ENCODE measurements at places on chromosomes 5 and 9.

GRCh38 chr5:69206528-69207190, 17.3 kb downstream of the CENPH start:
- no peak for DNase-seq

DNA sequence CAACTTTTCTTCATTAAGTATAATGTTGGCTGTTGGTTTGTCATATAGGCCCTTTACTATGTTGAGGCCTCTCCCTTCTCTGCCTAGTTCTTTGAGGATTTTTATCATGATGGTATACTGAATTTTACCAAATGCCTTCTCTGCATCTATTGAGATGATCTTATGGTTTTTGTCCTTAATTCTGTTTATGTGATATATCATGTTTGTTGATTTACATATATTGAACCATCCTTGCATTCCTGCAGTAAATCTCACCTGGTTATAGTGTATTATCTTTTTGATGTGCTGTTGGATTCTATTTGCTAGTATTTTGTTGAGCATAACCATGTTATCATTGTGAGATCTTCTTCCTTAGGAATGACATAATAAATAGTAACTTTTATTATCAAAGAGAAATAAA, 362.9 kb downstream of the CCDC171 start:
- DNase-seq = no peak

GRCh38 chr9:14547245-14548060, 145.8 kb downstream of the ZDHHC21 start:
- no peak for DNase-seq

DNA sequence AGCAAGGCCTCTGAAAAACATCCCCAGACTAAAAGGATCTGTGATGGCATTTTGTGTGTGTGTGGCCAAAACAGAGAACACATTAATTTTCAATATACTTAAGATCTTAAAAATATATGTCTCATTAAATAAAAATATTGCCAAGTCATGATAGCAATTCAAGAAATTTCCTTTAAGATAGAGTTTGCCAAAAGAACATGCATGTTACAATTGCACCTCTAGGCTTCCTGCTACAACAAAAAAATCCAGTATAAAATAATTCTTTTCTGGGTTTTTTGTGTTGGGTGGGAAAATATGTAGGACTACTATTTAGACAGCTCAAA, 5.2 kb downstream of the ANXA1 start:
- DNase-seq = no peak

DNA sequence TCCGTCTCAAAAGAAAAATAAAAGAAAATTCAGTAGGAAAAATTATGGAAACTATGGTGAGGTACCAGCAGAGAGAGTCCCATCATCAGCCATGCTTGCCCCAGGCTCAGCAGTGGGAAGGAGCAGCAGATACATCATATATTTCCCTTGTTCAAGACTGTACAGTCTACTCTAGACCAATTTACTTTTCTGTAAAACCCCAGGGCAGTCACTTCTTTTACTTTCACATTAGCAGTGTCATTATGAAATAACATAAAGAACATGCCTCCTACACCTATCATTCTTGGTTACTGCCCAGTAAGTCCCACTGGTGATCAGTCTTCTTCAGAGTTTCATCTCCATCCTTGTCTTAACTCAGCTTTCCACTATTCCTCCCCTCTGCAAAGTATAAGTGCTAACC, 1145.0 kb downstream of the MAT2B start:
- no peak for DNase-seq

- DNase-seq = no peak
These were observed 65.1 kb upstream of the CACNA1B start for GRCh38 chr9:137812356-137813023.

GRCh38 chr5:67002832-67003684, 193.5 kb downstream of the CD180 start:
- no peak for DNase-seq

DNA sequence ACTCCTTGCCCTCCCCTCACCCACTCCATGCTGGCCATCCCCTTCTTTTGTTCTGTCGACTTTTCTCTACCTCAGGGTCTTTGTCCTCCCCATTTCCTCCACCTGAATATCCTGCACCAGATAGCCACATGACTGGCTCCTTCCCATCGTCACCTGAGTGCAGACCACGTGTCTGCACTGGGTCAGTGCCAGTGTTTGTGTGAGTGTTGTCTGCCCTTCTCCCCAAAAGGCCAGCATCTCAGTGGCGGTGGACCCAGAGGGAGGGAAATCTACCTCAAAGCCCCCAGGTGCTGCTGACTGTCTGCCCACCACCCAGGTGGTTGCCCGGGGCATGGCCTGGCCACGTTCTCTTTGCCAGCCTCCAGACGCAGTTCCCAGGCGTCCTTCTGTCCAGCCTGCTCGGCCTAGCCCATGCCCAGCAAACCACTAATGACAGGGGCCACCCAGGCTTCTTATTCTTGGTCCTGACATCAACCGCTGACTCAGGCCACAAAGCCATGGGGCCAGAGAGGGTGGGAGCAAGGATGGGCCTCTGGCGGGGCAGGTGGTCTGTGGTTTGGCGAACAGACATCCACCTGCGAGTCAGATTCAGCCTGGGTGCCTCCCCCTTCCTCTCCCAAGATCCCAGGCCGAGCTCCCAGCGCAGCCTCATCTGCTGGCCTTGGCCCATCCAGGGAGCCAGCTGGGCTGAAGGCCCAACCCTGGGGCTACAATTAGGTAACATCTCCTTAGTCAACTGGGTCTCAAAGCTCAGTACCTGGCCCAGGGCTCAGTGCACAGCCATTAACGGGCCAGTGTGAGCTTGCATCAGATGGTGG, 5.5 kb upstream of the NINJ1 start:
- no peak for DNase-seq

DNA sequence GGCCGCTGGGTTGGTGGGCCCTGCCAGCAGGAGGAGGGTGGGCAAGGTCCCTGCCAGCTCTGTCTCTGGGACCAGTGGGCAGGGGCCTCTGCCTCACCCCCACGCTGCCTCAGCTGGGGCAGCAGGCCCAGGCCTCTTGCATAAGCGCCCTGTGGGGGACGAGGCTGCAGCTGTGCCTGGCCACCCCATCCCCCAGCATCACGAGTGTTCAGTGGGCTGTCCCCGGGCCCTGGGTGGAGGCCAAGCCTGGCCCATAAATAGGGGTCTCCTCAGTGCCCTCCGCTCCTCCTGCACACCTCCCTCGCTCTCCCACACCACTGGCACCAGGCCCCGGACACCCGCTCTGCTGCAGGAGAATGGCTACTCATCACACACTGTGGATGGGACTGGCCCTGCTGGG, at the start of gene PTGDS:
TSS of gene PTGDS (plus strand) at position 282 of the 400 bp plus-strand sequence. CDS start at position 357, 75 bp downstream.
- DNase-seq = peak; percentile 91

GRCh38 chr5:175230299-175230698, 213.7 kb downstream of the DRD1 start:
- no peak for DNase-seq

DNA sequence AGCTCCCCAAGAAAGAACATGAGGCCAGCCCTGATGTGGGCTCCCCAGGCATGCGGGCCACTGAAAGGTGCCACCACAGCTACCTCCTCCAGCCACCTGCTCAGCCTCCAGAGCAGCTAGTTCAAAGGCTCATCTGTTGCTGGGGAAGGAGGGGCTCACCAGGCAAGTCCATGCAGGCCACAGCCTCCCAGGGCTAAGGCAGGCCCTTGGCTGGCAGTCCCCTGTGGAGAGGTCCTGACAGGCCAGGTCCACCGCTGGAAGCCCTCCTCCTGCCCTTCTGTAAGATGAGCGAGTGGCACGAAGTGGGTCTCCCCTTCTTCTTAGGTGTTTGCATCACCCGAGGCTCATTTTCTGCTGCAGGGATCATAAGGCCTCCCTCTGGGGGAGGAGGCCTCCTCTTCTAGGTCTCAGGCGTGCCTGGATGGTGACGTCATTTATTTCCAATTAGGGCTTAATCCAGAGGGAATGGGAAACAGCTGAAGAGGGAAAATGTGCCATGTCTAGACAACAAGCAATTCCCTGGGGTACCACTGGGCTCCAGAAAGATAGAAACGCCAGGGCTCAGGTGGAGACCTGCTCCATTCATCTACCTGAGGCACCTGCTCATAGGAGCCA, 91.6 kb downstream of the CFAP90 start:
- DNase-seq = no peak

DNA sequence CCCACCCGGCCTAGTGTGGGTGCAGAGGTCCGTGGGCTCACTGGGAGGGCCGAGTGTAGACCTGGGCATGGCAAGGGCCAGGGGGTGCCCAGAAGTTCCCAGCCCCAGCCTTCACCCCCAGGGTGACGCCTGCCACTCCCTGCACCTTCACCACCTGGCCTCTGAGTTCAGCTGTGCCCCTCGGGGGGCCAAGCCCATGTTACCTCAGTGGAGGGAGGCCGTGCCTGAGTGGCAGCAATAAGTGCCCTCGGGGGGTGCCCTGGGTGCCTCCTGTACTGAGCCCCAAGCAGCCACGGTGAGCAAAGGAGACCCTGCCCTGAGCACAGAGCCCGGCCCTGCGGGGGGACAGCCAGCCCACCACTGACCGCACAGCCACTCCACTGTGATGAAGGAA, 10.3 kb upstream of the FCN2 start:
- no peak for DNase-seq

DNA sequence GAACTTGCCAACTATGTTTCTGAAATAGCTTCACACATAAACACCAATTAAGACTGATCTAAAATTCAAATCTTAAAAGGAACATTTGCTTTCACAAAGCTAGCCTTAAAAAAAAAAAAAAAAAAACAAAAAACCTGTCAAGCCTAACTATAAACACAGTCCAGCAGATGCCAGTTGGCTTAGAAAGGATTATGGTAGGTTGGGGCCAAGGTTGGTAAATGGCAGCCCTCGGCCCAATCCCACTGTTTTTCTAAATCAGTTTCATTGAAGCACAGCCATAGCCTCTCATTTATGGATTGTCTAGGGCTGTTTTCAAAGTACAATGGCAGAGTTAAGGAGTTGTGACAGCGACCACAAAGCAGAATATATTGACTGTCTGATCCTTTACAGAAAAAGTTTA, 75.7 kb upstream of the FRRS1L start:
- DNase-seq = no peak

- no peak for DNase-seq
These were observed 85.8 kb downstream of the HINT1 start for GRCh38 chr5:131079232-131079631.

- no peak for DNase-seq
These were observed 79.6 kb upstream of the MAST4 start for GRCh38 chr5:66516550-66516949.

GRCh38 chr9:128916204-128916603, 4.6 kb upstream of the PHYHD1 start:
- DNase-seq = peak; percentile 81

DNA sequence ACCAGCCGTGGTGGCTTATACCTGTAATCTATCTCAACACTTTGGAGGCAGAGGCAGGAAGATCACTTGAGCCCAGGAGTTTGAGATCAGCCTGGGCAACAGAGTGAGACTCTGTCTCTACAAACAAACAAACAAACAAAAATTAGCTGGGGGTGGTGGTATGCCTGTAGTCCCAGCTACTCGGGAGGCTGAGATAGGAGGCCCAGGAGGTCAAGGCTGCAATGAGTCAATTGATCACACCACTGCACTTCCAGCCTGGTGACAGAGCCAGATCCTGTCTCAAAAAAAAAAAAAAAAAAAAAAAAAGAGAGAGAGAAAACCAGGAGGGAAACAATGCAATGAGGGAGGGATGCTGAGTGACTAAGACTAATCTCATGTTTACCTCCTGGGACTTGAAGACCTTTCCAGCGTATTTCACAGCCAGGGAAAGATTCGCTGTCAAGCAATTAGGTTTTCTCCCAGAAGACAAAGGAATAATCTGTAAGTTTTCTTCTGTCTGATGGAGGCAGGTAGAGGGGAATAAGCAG, 51.1 kb upstream of the MIER3 start:
- no peak for DNase-seq

DNA sequence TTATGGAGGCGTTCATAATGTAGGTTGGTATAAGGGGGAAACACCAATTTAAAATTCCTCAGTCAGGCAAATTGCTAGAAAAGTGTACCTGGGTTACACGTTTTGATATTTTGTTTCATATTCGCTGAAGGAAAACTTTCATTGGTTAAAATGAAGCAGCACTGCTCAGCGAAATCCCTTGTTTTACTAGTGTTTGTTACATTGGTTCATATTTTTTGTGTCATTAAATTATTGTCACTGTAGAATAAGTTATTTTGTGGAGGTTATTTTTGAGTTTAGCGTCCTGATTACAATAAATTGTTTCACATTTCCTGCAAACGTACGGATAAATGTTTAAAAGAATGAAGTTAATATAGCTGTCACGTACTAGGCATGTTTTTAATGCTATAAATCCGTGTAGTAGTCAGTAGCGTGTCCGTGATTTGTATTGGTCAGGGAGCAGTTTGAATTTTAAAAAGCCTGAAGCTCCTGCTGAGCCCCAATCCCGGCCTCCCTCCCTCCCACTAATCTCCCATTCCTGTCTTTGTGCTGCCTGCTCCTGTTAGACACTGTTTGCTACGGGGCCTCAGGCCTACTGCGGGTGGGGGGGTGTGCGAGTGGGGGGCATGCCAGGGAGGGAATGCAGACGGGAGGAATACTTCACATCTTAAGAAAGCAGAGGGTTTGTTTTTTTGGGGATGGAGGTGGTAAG, 2.0 kb downstream of the NIPBL start:
- DNase-seq = peak; percentile 43

DNA sequence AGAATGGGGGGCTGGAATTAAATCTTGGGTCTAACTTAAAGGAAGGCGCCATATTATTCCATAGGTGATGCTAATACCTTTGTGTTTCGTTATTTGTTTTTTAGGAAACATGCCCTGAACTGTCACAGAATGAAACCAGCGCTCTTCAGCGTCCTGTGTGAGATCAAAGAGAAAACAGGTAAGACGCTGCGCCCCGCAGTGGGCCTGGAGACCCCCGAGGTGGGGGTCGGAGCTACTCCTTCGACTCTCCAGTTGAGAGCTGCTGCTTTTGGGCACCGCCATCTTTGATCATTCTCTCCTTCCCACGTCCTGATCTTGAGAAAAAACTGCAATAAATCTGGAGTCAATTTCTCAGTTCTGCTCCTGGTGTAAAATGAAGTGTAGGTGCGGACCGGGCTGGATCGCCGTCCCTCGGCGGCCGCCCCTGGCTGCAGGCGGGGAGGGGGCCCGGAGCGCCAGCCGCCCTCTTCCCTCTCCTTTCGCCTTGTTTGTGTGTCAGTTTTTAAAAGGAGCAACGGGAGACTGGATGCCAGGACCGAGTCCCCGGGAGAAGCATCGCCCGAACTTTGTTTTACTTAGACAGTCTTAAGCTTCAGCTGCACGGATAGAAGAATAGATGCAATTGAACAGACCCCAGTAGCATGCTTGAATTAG, 1.4 kb downstream of the PBX3 start:
- peak; percentile 45 for DNase-seq

Measured in Right ventricle myocardium superior (tissue), 1 donor.